ENCODE measurements at places on chromosomes 3 and 15.

- no peak for DNase-seq
Observed at GRCh38 chr15:94602754-94603470, 371.6 kb downstream of the MCTP2 start.

DNA sequence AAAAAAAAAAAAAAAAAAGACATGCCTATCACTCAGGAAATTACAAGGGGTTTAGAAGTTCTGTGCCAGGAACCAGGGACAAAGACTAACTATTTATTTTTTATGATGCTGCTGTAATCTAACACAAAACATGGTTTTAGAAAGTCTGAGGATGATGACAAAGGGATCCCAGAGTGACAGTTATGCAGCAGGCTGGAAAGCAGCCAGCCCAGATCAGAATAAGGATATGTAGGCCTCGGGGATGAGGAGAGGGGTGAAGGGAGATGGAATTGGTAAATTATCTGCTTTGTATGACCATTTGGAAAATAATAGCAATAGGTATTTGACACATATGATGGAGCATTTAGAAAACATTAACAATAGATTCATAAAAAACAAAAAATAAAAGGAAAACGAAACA is 34.1 kb upstream of the NMD3 start:
- no peak for DNase-seq

- no peak for DNase-seq
Observed at GRCh38 chr3:70315021-70315420, 2.6 kb upstream of the MDFIC2 start.

DNA sequence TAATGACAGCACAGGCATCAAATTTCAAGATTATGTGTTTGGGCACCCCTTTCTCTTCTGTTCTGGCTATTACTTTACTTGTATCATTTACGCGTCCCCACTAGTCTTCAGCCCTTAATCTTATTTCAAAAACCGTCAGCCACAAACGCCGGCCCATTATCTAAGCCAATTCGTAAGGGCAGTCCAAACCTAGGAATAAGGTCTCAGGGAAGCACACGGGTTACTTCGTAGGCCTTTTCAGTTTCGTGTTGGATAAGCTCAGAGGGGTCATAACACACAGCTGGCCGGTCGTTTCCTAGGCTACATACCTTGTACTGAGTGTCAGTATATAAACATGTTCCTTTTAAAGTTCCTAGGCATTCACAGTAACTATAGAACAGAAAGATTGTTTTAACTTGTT is 5.1 kb upstream of the DNAAF4 start:
- no peak for DNase-seq

DNA sequence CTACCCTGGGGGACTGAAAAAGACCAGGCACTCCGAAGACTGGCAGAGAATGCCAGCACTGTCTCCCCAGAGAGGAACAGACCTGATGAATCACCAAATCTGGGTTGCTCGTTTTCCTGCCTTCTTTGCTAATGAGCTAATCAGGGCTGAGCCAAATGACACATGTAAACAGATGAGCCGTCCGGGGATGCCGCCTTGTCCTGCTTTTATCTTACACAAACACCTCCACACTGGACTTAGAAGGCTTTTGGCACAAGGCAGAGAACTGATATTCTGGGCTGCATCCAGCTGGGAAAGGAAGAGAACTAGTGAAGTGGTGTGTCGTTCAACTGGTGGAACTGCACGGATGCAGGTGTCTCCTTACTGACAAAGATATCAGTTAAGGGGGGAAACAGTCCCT is 88.1 kb downstream of the MECOM start:
- DNase-seq, result no peak

DNA sequence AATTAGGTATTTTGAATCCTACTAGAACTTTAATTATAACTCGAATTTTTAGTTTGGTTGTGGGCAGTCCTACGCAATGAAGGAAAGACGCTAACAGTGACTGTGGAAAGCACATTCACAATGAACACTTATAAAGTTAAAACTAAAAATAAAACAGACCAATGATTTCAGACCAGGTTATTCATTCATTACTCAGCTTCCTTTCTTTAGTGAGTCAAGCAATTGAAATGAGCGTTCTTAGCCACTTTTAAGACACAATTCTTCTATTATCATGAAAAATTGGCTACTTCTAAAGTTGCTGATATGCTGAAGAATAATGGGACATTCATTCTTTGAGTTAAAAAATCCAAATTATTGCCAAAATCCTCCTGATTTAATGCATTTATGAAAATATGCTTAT is 66.0 kb upstream of the CMSS1 start:
- no peak for DNase-seq

Measured in GM12865 (cell line).